NCI-H2081 treated with DMSO at 0.1 percent for 48 hours (cell line): ENCODE measurements at places on chromosomes 1 and 21.

GRCh38 chr1:185631843-185632242, 102.3 kb upstream of the HMCN1 start:
- DNase-seq: no peak

- DNase-seq: no peak
Measured at GRCh38 chr1:187537936-187538335, 709.2 kb downstream of the PLA2G4A start.

GRCh38 chr21:16519036-16519435, 789.3 kb downstream of the USP25 start:
- no peak for DNase-seq

DNA sequence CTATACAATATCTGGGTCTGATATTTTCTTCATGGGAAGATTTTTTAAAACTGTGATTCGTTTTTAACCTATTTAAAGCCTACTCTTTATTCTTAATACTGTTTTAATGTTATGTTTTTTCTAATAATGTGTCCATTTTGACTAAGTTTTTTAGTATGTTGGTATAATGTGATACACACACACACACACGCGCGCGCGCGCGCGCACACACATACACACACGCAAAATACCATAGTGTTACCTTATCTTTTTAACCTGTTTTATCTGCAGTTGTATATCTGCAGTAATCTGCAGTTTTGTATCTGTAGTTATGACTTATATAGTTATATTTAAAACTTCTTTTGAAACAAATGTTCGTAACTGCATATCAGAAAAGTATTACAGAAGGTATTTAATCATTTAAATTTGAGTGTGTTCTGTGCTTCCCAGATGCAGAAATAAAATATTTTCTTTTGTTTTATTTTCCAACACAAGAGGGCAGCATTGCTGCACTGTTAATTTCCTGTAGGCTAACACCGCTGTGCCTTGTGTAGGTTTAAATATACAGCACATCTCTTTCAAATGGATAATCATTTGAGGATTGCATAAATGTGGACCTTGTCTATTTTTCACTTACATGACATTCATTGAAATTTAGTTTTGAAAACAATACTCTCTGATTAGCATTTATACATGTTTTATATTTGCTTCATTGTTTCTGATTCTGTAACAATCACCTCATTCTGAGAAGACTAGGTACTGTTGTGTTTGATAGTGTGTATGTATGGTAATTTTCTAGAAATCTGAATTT, 166.1 kb downstream of the PDE4B start:
- peak; percentile 26 for DNase-seq

GRCh38 chr1:211541720-211542477, 37.1 kb downstream of the SLC30A1 start:
- no peak for DNase-seq

DNA sequence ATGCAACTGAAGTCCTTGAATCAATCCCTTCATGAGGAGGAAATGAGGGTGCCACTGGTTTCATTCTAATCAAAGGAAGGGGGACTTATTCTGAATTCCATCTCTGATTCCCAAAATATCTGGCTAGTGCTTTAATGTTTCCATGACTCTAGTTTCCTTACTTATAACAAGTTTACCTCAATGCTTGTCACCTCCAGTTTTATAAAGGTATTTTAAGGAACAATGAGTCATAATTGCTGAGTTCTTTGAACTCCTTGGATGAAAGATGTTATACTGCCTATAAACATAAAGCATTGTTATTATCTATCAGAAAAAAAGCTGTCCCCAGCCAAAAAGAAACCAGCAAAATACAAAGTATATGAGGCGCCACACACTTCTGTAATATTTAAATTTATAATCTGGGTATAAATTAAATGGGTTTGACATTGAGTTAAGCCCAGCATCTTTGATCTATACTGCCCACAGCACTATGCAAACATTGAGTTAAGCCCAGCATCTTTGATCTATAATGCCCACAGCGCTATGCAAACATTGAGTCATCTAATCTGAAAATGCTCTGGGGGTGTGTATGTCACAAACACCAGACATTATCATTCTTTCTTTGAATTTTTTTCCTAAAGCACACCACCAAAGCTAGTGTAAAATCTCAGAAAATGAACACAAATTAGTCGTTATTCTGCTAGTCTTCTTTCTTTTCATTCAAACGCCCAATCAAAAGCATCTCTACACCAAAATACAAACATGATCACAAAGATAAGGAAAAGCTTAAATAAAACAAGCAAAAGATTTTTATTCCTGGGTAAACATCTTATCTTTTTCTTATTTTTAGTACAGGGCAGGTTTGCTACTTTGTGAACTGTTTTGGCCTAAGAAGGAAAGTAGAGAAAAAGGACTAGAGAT, 11.5 kb upstream of the CXADR start:
- no peak for DNase-seq

GRCh38 chr1:54885807-54886723, 930 bp downstream of the DHCR24 start:
- no peak for DNase-seq

DNA sequence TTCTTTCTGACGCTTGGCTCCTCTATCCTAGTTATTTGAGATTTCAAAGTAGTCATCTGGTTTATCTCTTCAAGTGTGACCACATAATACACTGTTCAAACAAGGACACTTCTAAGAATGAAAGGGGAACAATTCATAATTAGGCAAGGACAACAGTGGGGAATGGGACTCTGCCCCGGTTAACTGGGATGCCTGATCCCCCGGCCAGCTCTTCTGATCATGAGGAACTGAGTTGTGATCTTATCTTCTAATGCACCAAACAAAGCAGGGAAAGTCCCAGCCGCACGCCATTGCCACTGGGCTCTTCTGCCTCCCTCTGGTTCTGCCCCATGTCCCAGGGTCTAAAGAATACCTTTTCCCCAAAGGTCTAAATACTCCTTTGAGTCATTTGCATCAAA, 158.2 kb upstream of the IRF2BP2 start:
- DNase-seq: no peak

GRCh38 chr21:17461014-17461413, 51.8 kb upstream of the CXADR start:
- DNase-seq: no peak

GRCh38 chr1:45499415-45499769, 481 bp downstream of the CCDC163 start:
- DNase-seq: no peak

- no peak for DNase-seq
Measured at GRCh38 chr1:203219934-203220333, 9.5 kb downstream of the CHIT1 start.

- DNase-seq: no peak
Measured at GRCh38 chr1:58879464-58879863, 95.6 kb upstream of the JUN start.

DNA sequence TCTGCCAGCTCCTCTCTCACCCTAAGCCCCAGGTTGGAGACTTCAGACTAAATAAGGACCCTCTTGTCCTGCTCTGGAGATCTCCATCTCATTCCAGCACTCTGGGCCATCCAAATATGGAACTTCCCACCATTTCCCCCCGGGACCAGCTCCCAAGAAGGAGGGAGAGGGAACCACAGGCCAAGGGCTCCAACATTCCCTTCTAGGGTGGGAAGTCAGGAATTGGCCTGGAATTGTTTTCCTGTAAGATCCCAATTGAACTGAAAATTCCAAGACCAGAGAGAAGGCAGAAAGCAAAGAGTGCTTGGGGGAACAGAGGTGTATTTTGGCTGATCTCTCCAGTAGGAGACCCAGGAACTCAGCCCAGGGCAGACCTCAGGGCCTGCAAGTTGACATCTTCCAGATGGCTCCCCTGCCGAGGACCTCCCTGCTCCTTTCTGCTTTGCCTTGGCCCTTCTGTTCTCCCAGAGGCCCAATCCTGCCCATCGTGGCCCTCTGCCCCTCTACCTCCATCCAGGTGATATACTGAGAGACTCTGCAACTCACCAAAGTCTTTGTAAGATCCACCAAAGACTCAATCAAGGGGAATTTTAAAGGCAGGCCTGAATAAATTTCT, 14.9 kb downstream of the CSRP1 start:
- DNase-seq: no peak

DNA sequence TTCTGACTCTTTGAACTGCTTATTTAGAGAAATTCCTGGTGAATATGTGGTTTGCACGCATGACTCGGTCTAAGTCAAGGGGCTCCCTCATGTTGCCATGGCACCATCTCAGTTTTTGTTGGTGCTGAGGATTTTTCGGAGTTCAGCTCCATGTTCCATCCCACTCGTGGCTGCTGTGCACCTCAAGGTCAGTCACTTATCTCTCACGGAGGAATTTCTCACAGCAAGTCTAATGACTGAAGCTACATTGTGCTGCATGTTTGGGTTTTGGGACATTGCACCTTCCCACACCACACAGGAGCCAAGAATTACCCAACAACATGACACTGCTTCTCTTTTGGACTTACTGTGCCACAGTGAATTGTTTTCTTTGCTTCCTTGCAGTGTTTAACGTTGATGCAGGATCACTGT, 269.9 kb downstream of the NCAM2 start:
- DNase-seq: no peak

DNA sequence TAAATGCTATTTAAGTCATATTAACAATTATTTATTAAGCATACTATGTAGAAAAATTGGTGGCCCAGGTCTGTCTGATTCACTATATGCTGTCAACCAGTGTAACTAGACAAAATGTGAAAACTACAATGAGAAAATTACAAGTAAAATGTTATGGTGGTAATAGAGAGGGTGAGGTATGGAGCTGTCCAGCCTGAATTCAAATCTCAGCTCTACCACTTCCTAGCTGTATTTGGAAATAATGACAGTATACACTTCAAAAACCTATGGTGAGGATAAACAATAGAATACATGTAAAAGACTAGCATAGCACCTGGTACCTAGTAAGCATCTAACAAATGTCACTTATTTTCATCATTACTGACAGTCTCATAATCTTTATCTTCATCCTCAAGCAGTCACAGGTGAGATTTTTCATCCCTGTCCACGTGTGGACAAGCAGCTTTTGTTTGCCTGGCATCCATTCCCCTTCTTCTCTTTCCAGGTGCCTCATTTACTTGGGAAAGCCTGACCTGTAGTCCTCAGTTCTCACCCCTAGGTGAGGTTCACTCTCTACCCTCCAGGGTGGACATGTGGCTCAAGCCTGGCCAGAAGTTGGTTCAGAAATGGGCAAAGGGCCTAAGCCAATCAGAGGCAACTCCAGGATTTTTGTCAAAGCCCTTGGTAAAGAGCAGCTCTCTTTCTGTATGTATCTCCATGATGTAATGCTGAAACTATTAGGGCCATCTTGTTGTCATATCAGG, 29.5 kb downstream of the EGLN1 start:
- no peak for DNase-seq

GRCh38 chr1:32099426-32099825, 8.4 kb upstream of the KPNA6 start:
- DNase-seq: no peak

DNA sequence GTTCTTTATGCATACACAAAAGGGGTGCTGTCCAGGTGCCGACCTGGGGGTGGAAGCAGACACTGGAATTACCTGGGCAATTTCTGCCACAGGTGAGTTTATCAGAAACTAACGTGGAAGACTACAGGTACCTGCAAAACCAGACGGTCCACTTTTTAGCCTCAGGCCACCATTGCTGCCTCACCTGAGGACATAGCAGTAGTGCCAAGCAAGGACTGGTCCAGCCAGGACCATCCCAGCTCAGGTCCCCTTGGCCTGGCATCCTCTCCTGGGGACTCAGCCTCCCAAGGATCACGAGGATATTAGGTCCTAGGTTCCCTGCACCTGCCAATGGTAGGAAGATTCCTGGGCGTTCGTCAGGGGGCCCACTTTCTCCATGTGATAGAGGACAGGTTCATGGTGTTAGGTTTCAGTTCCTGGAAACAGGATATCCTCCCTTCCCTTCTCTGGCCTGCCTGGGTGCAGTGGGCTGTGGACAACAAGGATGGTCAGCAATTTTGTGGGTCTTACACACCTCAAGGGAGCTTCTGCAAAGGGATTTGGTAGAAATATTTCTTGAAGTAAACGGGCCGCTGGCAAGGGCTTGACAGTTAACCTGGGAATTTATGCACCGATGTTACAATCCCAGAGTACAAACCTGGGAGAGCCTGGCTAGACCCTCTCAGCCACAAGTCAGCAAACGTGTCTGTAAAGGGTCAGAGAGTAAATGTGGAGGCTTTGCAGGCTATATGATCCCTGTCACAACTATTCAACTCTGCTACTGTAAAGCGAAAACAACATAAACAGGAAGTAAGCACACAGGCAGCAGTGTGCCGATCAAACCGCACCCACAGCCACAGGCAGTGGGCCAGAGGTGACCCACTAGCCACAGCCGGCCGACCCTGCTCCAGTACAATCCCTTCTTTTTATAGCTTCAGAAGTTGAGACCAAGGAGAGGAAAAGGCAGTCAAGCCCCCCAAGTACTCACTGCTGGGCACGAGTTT, 71.4 kb upstream of the RAB4A start:
- DNase-seq: no peak

DNA sequence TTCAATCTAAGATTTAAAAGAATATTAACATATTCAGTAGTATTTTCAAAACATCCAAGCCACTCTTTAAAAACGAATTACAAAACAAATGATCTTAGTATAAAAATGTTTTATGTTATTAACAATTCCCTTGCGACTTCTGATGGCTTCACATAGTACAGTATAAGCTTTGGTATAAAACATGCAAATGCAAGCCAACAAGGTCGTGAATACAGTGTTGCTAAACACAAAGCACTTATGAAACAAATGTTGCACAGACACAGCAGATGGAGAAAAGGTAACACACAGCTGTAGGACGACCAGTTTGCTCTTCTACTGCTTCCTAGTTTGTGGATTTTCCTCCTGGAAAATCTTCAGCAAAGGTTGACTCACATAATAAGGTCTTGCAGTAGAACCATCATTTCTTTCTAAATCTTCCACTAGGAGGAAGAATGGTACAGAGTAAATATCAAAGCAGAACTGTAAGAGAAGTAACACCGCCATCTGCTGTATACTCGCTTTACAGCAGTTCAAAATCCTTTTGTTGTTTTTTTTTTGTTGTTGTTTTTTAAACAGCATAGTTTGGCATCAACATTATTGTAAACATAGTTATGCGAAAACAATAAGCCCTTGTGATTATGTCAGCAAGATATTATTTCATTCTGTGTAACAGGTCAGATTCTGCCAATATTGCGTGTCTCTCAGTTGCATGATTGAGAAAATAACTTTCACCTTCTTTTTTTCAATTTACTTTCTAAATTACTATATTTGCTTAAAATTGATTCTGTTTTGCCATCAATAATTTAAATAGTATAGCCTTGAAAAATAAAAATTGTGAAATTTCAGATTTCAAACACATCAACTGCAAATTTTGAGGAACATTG, 69.5 kb downstream of the LHX8 start:
- DNase-seq: peak; percentile 40

DNA sequence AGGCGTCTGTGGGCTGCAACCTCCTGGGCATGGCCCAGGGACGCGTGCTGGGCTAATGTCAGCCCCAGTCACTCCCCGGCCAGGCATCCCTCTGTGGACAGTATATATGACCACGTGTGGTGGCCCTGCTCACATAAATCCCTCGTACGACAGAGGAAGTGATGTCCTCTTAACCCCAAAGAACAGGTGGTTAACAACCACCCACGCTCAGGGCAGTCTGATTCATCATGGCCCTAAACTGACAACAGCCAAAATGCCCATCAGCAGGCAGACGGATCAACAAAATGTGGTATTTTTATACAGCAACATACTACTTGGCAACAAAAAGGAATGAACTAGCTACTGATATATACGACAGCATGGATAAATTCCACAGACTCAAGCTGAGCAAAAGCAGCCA, 51.0 kb downstream of the ECE1 start:
- no peak for DNase-seq

GRCh38 chr1:165824269-165824643, 3.2 kb upstream of the UCK2 start:
- no peak for DNase-seq
